AG20443 (cell line): ENCODE measurements at places on chromosomes 6 and 20.

DNA sequence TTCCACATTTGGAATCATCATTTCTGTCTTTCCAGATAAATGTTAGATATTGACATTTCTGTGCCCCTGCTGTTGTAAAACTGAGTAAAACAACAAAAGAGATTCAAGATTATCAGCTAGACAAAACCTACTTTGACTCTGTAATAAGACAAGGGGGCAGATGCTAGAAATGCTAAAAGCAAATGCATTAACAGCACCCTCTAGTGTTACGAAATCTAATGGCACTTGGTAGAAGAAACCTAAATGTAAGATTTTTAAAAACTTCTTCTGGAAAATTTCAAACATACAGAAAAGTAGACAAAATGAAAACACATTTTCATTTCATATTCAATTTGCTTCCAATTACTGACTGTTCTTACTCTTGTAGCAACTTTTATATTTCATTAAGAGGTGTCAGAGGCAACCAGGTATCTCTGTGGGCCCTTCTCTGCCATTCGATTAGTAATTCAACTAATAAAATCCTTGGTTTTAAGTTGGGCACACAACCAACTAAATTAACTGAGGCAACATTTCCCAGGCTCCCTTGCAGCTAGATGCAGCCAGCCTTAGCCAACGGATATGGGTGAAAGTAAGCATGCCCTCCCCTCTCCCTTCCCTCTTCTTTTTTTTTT is 45.0 kb downstream of the SLC23A2 start:
- DNase-seq: peak; percentile 69

DNA sequence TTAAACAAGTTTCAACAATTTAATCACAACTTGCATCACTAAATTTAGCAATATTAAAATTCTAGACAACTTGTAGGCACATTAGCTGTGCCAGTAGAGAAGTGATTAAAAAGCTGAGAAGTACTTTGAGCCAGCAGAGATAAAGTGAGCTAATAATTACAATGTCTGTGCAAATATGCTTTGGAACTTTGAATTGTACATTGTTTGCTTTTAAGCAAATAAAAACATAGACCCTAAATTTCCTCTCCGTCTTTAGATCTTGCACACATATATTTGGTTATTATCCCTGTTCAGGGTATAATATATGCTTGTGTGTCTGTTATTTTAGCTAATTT is 44.2 kb upstream of the DEFB112 start:
- DNase-seq: no peak

GRCh38 chr20:45489083-45489531 is 19.6 kb downstream of the WFDC2 start:
- DNase-seq: no peak

DNA sequence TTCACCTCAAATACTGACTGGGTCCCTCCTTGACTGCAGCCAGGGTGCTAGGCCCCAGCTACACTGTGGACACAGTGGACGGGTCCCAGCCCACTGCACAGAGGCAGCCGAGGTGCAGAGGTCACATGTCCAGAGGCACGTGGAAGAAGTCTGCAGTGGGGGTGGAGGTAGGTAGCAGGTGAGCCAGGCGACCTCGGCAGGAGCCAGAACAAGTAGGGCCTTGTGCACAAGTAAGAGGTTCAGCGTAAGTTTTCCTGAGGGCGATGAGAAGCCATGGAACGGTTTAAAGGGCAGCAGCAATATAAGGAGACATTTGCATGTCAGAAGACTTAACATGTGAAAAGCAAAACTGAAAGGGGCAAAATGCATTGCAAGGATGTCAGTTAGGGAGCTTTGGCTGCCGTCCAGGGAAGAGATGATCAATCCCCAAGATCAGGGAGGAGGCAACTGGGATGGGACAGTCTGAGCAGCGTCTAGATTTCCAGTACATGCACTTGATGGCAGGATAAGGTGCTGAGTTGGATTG is 49.7 kb upstream of the SNX9 start:
- no peak for DNase-seq

- no peak for DNase-seq
Observed at GRCh38 chr6:170371588-170371987, 65.0 kb downstream of the FAM120B start.

DNA sequence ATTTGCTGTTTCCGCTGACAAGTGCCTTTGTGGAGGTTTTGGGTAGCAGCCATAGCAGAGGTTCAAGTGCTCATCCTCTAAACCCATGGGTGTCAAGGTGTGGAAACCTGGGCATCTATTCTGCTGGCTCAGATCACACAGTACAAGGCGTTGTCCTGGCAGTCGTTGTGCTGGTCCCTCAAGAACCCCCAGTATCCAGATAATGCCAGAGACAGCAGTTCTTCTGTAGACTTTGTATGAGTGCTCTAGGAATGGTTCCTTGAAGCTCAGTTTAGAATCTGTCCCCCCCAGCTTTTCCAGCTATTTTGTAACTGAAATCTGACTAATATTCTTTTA is 655.7 kb upstream of the MAP3K7 start:
- DNase-seq: no peak

- no peak for DNase-seq
Observed at GRCh38 chr6:125151700-125152099, 1.9 kb upstream of the TPD52L1 start.
